A549 treated with ZK216348 at 1 μM for 4 hours (cell line): ENCODE measurements at places on chromosomes 1 and 21. TPM values are rescaled to one million over a fixed set of nuclear protein-coding genes. Genes with fewer than 3 reads are reported as not detected.

BEST4 gene
- 0.26 to 0.42 TPM (median 0.38 TPM) in 5 replicates for total RNA-seq

IVL gene
- 0.15 TPM in 1 of 5 replicates, not detected in the others for total RNA-seq

CYP4A22 gene
- total RNA-seq = not detected in 5 replicates

ABCD3 gene
- 14.7 to 23.5 TPM (median 21.0 TPM) in 5 replicates for total RNA-seq

HFM1 gene
- not detected in 5 replicates for total RNA-seq

TOR1AIP2 gene
- total RNA-seq = 14.6 to 21.0 TPM (median 17.3 TPM) in 5 replicates

RNF186 gene
- total RNA-seq = not detected in 5 replicates

PLEKHN1 gene
- 4.0 to 6.6 TPM (median 5.4 TPM) in 5 replicates for total RNA-seq

DNAI4 gene
- 0.37 to 1.4 TPM (median 0.47 TPM) in 5 replicates for total RNA-seq

AADACL4 gene
- not detected in 5 replicates for total RNA-seq

SHISAL2A gene
- 0.21 to 0.28 TPM (median 0.27 TPM) in 4 of 5 replicates, not detected in the other for total RNA-seq

MCOLN3 gene
- total RNA-seq = 2.4 to 3.9 TPM (median 3.5 TPM) in 5 replicates

CAP1 gene
- total RNA-seq = 214 to 289 TPM (median 235 TPM) in 5 replicates

RSBN1 gene
- 3.3 to 4.1 TPM (median 3.8 TPM) in 5 replicates for total RNA-seq

RABIF gene
- total RNA-seq = 14.4 to 15.3 TPM (median 14.7 TPM) in 5 replicates

DENND2C gene
- 0.20 to 0.52 TPM (median 0.34 TPM) in 5 replicates for total RNA-seq

DMBX1 gene
- total RNA-seq = 0.51 to 1.2 TPM (median 0.99 TPM) in 5 replicates

TMEM81 gene
- total RNA-seq = 1.9 to 2.9 TPM (median 2.1 TPM) in 5 replicates

OR2T2 gene
- total RNA-seq = not detected in 5 replicates

SPATA17 gene
- total RNA-seq = 2.0 to 4.2 TPM (median 2.6 TPM) in 5 replicates

MINDY1 gene
- total RNA-seq = 2.3 to 4.2 TPM (median 3.8 TPM) in 5 replicates

OXCT2 gene
- 0.25 to 0.73 TPM (median 0.62 TPM) in 5 replicates for total RNA-seq

FRRS1 gene
- 1.1 to 2.2 TPM (median 1.6 TPM) in 5 replicates for total RNA-seq

TEX38 gene
- total RNA-seq = not detected in 5 replicates

NBPF6 gene
- 0.26 TPM in 1 of 5 replicates, not detected in the others for total RNA-seq

KIF26B gene
- total RNA-seq = 0.04 to 0.09 TPM (median 0.05 TPM) in 5 replicates

RHCE gene
- total RNA-seq = 0.75 TPM in 1 of 5 replicates, not detected in the others

FAM89A gene
- total RNA-seq = 11.4 to 20.5 TPM (median 16.3 TPM) in 5 replicates

RAB4A gene
- 39.0 to 52.3 TPM (median 49.7 TPM) in 5 replicates for total RNA-seq

PRAMEF7 gene
- not detected in 5 replicates for total RNA-seq
